ENCODE measurements at places on chromosomes 5 and 9.

GRCh38 chr5:138536665-138537315, 6.2 kb downstream of the ETF1 start:
- DNase-seq = no peak

- no peak for DNase-seq
Measured at GRCh38 chr5:148988328-148988727, 74.5 kb downstream of the SH3TC2 start.

- DNase-seq = peak; percentile 14
Measured at GRCh38 chr9:80885894-80886293, 803.5 kb downstream of the TLE1 start.

- DNase-seq = no peak
Measured at GRCh38 chr5:14362491-14362890, 219.1 kb upstream of the OTULINL start.

DNA sequence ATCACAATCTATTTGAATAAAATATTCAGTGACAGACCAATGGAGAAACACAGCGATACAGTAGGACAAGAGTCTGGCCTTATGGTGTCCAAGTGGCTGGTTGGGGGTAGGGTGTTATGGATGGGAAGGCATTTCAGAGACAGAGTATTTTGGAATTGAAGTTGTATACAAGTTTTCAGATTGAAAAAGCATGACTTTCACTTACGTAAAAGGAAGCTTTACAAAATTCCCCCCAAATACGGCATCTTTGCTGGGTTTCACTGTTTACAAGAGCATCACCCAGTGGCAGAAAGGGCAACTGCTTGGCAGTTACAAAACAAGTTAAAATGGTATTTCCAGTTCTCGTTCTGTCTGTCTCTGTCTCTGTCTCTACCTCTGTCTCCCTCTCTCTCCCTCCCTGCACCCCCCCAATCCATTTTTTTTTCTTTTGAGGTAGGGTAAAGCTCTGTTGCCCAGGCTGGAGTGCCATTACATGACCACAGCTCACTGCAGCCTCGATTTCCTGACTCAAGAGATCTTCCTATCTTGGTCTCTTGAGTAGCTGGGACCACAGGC, 86.2 kb downstream of the PTPN3 start:
- peak; percentile 7 for DNase-seq

All from SW480 (cell line).